ENCODE measurements at places on chromosomes 2 and 18. TPM values are rescaled to one million over a fixed set of nuclear protein-coding genes. Genes with fewer than 3 reads are reported as not detected.
A peak's percentile ranks its signal among the peaks of the same experiment; 100 is the strongest.

- no peak for DNase-seq
Measured at GRCh38 chr2:132751836-132752235, 81.8 kb upstream of the LYPD1 start.

DNA sequence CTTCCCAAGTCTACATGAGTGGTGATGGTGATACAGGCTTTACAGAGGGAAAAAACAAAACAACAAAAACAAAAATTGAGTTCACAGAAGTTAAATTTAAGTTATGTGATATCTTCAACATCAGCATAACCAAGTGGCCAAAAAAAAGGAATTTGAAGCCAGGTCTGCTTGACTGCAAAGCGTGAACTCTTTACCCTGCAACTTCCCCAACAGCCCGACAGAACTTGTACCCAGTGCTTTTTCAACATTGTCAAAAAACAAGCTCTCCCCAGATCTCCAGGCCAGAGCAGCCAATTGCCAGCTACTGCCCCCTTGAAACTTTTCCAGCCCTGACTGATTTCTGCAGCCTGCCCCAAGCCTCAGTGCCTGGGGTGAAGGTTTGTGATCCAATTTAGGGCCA lies 76.7 kb downstream of the RNF144A start:
- DNase-seq: no peak

DNA sequence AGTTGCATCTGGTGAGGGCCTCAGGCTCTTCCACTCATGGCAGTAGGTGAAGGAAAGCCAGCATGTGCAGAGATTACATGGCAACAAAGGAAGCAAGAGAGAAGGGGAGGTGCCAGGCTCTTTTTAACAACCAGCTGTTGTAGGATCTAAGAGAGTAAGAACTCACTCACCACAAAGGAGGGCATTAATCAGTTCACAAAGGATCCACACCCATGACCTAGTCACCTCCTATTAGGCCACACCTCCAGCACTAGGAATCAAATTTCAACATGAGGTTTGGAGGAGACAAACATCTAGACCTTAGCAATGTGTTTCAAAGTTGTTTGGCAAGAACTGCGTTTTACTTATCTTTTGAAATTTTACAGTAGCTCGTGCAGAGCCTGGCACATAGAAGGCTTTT lies 20.5 kb upstream of the REG3A start:
- no peak for DNase-seq

- DNase-seq: no peak
Measured at GRCh38 chr2:14016289-14016955, 616.1 kb upstream of the LRATD1 start.

- DNase-seq: no peak
Measured at GRCh38 chr2:58215429-58215828, 25.7 kb downstream of the FANCL start.

GRCh38 chr18:63192885-63193349 lies 126.7 kb downstream of the BCL2 start:
- DNase-seq: no peak

DNA sequence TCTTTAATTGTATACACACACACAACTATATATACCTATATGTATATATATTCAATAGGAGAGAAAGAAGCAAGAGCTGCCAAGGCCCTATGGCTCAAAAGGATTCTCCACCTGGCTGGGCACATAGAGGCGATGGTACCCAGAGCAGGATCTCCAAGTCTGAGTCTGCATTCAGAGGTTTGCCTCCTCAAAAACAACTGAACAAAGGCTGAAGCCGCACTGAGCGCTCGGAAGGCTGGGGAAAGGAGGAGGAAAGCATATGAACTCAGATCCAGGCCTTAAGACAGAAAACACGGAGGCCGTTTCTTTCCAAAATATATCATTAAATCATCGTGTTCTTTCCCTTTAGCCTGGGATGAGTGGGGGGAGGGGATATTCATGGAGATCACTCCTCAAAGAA lies 3.6 kb downstream of the HOXD12 start:
- no peak for DNase-seq

DNA sequence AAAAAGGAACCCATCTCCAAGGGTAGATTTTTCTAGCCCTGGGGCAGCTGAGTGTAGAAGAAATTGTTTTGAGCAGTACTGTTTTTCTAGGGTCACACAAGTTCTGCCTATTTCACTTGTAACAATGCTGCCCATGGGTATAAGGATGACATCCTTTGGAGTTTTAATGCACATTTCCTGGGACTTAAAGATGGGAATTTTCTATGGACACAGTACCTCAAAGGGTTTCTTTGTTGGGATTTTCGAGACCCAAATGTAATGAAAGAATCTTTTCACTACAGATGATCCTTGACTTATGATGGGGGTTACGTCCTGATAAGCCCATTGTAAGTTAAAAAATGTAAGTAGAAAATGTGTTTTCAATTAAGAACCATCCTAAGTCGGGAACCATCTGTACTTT lies 31.8 kb downstream of the CDC42EP3 start:
- DNase-seq: no peak

- DNase-seq: peak; percentile 75
Measured at GRCh38 chr2:229852565-229852964, 69.2 kb downstream of the TRIP12 start.

- DNase-seq: peak; percentile 61
Measured at GRCh38 chr2:207423886-207424285, 105.9 kb upstream of the CREB1 start.

GRCh38 chr18:54806526-54806925 lies 21.8 kb upstream of the RAB27B start:
- DNase-seq: no peak

DNA sequence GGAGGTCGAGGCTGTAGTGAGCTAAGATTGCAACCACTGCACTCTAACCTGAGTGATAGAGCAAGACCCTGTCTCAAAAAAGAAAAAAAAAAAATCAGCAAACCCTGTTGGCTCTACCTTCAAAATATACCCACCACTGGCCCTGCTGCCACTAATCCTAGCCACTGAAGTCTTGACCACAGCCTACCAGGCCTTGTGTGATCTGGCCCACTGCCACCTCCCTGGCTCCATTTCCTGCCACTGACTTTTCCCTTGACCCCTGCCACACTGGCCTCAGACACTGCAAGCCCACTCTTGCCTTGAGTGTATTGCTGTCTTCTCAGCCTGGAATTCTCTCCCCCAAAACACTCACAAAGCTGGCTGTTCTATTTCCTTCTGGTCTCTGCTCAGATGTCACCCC lies 33.7 kb downstream of the SH2D6 start:
- DNase-seq: no peak

- no peak for DNase-seq
Measured at GRCh38 chr2:215405722-215406581, 29.9 kb downstream of the FN1 start.

DNA sequence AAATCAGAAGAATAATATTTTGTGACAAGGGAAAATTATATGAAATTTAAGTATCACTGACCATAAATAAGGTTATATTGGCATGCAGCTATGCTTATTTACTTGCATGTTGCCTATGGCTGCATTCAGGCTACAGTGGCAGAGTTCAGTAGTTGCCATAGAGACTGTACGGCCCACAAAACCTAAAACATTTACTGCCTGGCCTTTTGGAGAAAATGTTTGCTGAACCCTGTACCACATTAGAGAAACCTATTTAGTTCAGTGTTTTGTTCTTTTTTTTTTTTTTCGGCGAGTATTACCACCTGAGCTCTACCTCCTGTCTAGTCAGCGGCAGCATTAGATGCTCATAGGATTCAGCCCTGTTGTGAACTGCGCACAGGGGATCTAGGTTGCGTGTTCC lies 163.7 kb downstream of the MCFD2 start:
- peak; percentile 11 for DNase-seq

- DNase-seq: no peak
Measured at GRCh38 chr2:142140434-142140845, 9.6 kb upstream of the LRP1B start.

GRCh38 chr2:102520009-102520408 lies 47.0 kb downstream of the SLC9A4 start:
- DNase-seq: no peak

GRCh38 chr2:62472312-62472711 lies 33.7 kb downstream of the TMEM17 start:
- no peak for DNase-seq

DNA sequence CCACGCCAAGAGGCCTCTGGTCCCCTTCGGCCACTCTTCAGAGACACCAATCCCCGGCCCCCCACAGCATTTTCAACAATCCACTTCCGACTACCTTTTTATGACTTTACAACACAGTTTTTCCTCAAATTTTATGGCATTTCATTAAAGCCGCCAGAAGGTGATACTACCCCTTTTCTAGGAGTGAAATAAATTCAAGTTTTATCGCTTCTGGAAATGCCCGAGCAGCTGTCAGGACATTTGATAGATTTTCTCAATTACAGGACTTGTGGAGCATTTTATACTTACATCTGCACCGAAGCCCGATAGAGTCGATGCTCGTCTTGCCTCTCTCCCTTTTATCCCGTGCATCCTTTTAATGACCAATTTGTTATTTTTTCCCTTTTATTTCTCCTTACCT lies 108.1 kb upstream of the CREB1 start:
- no peak for DNase-seq

DNA sequence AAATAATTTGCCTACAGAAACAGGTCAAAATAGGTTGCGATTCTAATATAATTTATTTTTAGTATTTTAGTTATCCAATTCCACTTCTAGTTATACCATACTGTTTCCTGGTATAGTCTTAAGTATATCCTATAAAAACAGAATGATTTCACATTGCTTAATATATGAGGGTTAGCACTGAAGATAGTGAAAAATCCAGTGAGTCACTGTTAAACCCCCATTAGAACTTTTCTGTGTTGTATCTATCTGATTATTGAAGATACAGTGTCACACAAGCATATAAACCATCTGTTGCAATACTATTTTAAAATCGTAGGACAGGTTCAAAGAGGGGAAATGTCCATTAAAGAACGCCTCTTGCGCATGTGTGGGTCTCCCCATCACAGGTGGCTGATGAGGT lies 110.0 kb downstream of the FEZ2 start:
- no peak for DNase-seq

GRCh38 chr2:70723286-70723885 lies 44.6 kb downstream of the ADD2 start:
- no peak for DNase-seq

DNA sequence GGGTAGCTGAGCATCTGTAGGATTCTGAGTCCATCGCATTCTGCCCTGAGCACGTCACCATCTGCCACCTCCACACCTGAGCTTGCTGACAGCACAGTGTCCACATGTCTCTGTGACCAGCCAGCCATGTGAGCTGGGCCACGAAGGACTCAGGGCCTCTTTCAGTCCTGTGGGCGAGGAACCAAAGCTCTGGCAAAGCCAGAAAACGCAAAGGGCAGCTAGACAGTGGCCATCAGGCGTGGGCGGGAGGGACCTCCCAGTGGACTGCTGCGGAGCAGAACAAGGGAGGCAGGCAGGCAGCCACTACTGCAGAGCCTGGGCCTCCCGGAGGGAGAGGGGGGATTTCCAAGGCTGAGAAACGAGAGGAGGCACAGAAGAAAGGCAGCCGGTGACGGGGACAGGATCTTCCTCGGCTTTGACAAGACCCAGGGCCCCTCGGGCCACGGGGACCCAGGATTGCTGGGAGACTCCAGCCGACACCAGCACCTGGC lies 274.6 kb upstream of the SALL3 start:
- DNase-seq: no peak

DNA sequence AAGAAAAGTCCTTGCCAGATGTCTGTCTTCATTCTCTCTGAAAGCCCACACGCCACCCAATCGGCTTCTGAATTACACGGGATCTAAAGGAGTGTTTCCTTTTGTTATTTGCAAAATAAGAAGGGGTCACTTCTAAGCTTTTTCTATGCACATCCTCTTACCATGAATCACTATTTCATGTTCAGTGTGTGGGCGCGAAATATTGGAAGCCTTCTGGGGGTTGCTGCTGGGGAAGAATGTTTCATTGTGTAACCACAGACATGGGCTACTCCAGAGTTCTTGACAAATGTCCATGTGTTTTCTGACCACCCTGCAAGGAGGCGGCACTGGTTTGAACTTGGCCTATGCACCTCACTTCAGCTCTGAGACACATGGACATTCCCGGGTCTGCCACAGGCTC lies 133.6 kb upstream of the APCDD1 start:
- no peak for DNase-seq

DNA sequence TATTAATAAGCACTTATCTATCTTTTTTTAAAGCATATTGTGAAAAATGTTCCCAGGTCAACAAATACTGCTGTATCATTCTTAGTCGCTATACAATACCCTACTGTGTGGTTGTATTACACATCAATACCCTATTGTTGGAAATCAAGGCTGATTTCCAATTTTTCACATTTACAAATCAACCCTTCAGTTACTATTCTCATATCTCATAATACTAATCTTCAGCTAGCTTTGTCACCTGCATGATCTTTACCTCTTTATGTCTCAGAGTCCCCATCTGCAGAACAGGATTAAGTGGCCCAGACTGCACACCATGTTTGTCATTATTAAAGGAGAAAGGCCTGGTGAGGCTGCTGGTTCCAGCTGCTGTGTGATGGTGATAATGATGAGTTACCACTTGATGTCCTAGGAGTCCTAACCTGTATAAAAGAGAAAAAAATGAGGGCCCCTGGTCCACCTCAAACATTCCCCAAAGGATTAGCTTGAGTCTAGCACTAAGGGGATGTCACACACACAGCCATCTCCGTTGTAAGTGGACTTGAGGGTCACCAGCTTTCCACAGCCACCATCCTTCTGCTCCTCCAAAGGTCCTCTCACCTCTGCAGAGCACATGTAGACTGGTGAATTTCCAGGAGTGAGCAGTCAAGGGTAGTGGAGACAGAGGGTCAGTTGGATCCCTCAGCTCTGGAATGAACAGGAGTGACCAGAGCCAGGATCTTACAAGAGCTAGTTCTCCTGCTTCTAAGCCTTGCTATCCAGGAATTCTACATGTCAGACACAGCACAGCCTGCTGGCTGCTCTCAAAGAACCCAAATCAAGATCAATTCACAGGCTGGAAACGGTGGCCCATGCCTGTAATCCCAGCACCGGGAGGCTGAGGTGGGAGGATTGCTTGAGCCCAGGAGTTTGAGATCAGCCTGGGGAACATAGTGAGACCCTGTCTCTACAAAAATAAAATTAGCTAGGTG lies 36.0 kb upstream of the BIN1 start:
- no peak for DNase-seq

DNA sequence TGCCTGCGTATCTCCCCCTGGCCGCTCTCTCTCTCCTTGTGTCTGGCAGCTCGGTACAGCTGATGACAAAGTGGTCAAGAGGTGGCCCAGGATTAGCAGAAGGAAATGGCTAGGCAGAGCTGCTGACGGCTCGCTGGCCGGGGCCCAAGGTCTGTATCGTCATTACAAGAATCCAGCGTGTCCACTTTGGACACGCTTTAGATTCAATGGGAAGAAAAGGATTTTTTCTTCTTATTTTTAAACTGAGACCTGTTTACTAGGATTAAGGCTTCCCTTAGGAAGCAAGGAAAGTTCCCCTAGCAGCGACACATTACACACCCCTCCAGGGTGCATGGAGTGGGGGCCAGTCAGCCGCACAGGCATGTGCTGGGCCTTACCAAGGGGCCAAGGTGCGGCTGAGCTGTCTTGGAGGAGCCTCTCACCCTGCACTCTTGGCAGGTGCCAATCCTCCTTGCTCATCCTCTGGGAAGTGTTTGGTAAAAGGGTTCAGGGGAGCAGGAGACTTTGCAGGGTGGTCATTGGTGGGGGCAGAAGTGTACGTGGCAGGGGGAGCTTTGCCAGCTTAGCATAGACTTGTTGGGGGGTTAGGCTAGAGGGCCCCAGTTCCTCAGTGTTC lies 76.8 kb downstream of the POLR1A start:
- DNase-seq: no peak

Gene GDF7
- 0.05 TPM for total RNA-seq

Gene TOGARAM2
- 25.9 TPM for total RNA-seq

Gene ADNP2
- total RNA-seq: 39.2 TPM

Gene TPGS2
- total RNA-seq: 36.0 TPM

Gene SFT2D3
- total RNA-seq: 5.5 TPM

Gene HOXD10
- not detected for total RNA-seq

All from natural killer cell (primary cell).